ENCODE measurements at places on chromosomes 13 and 19. TPM values are rescaled to one million over a fixed set of nuclear protein-coding genes. Genes with fewer than 3 reads are reported as not detected.

DNA sequence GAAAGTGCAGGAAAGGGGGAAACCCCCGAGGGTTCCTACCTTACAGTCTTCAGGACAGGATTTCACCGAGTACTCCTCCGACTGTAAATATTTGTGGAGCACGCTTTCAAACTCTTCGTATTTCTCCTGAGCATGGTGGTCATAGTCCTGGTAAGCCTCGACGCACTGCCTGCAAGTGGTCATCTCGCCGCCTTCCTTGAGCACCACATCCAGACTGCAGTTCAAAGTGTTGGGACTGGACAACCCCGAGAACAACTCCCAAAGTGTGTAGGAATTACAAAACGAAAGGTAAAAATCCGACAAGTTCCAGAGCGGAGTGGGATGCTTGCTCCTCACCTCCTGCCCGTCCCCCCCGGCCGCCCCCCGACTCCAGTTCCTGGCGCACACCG, 349.7 kb downstream of the LIG4 start:
- DNase-seq, result no peak

GRCh38 chr19:56934438-56935090, 94.0 kb upstream of the PEG3 start:
- no peak for DNase-seq

DNA sequence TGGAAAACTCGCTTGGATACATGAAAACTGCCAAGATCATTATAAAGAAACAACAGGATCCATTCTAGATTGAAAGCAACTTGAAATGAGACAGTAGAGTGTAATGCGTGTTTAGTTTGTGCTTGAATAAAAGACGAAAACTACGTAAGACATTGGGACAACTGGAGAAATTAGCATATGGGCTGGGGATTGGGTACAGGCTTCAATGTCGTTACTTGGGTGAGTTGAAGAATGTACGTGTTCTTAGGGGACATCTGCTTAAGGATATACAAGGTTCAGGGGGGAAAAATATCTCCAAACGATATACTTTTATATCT, 471 bp upstream of the ERVK3-1 start:
- no peak for DNase-seq

DNA sequence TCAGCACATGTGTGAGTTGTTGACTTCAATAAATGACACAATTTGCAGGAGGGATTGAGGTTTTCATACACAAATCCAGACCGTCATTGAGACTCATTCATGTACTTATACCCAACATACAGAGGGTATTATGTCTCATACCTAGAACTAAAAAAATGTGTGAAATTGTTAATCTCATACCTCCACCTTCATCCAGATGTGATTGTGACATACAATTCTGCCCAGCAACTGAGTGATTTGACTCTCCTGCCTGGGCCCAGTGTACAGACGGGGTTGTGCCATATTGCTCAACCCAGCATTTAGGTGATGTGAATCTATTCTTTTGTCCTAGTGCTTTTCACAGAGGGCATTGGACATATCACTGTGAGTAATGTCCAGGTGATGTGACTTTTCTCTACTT, 12.6 kb upstream of the ZNF681 start:
- DNase-seq, result no peak

DNA sequence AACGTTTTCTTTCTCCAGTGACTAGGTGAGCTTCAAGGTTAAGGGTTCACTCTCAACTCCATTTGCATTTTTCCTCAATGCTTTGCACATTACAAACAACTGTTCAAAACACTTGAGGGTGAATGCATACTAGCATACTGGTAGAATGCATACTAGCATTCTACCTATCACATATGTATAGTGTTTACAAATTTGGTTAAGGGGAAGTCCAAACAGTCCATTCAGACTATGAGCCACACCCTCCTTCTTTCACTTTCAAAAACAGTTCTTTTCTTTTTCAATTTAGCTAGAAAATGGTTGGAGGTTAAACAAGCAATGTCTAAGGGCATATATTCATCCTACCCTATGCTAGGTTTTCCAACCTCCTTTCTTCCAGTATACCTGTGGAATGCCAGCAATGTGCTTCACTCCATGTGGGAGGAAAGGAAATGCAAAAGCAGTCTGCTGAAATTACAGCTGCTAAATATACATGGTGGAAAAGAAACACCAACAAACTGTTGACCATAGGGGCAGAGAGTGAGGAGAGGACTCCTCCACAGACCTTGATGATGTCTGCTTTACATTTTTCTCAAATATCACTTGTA, 102.6 kb downstream of the DOCK9 start:
- DNase-seq, result no peak

GRCh38 chr13:33745370-33746324, 72.3 kb upstream of the RFC3 start:
- no peak for DNase-seq

DNA sequence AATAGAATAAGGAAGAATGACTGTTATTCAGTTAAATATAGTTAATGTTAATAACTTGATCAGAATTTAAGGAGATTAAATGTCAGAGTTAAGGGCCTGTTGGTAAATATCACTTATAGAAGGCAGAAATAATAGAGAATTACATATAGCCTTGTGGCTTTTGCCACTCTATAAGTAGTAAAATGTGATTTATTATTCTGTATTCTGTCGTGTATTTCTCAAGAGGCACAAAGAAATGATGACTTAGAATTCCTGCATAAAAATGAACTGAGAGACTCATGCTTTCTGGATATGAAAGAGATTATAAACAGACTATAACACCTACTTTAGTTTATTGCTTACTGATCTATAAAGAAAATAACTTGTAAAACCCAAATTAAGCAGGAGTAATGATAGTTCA, 40.1 kb downstream of the GPC6 start:
- DNase-seq, result no peak

DNA sequence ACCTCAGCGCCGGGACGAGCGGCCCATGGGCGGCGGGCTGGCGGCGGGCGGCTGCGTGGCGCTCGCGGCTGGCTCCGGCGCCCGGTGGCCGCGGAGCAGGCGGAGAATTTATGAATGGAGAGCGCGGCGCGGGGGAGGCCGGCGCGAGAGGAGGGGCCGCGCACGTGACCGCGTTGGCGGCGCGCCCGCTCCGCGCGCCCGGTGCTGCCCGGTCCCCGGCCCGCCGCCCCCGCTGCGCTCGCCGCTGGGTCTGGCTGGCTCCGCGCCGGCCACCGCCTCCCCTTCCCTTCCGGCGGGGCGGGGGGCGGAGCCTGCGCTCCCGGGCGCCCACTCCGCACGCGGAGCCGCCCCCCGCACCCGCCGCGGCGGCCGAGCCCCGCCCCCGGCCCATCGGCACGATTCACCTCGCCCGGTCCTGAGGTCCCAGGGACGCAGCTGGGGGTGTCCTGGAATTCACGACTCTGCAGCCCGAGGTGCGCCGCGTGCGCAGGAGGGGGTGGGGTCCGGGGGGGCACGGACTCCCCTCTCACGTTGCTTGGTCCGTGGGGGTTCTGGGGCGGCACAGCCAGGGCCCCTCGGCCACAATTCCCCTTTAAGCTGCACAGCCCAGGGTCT, at the start of gene CBARP:
Gene CBARP, minus strand, starts transcription at position 252 of the 615 bp plus-strand sequence. CDS start 1,905 bp downstream, outside the sequence.
- DNase-seq, result no peak

GRCh38 chr13:35916146-35916545, 215.0 kb downstream of the DCLK1 start:
- DNase-seq, result no peak

DNA sequence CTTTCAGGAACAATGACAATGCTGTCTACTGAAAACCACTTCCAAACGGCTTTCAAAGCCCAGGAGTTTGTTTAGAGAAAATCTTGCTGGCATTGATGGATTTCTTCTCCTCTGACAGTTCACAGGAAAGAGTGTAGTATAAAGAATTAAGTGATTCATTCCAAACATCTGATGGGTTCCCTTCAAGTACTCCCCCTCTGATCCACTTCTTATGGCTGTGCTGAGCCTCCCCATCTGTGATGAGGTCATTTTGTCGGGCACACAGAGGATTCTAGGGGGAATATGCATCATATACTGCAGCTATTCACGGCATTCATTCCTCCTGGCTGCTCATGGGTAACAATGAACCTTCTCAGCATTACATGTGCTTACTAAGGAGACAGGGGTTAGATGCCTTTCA, 107.9 kb downstream of the RGCC start:
- DNase-seq, result peak; percentile 72

- no peak for DNase-seq
Measured at GRCh38 chr13:46639033-46639981, 86.3 kb downstream of the LRCH1 start.

GRCh38 chr13:81377921-81378320, 1037.0 kb upstream of the SPRY2 start:
- DNase-seq, result no peak

DNA sequence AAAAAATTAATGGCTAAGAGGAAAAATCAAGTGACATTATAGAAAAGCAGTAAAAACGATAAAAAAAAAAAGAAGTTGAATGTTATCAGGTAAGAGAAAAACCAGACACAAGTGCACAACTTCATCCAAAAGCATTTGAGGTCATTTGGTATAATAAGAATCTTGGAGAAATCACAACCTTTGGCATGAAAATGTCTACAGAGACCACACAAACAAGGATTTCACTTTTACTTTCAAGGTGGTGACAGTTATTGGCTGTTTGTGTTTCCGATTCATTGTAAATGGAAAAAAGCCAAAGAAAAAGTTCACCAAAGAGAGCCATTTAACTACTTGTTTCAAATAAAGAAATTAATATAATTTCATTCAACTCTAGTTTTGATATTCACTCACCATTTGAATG, 1193.5 kb downstream of the PCDH9 start:
- DNase-seq, result no peak

GRCh38 chr19:40163541-40164129, 27.6 kb upstream of the MAP3K10 start:
- no peak for DNase-seq

GRCh38 chr19:54380897-54381296, 16.2 kb upstream of the LAIR1 start:
- DNase-seq, result no peak

GRCh38 chr13:50535050-50535449, 308.4 kb downstream of the DLEU7 start:
- no peak for DNase-seq

GRCh38 chr19:41588497-41589209, 12.7 kb downstream of the CEACAM21 start:
- no peak for DNase-seq

- no peak for DNase-seq
Measured at GRCh38 chr19:41030651-41031050, 39.6 kb downstream of the CYP2B6 start.

DNA sequence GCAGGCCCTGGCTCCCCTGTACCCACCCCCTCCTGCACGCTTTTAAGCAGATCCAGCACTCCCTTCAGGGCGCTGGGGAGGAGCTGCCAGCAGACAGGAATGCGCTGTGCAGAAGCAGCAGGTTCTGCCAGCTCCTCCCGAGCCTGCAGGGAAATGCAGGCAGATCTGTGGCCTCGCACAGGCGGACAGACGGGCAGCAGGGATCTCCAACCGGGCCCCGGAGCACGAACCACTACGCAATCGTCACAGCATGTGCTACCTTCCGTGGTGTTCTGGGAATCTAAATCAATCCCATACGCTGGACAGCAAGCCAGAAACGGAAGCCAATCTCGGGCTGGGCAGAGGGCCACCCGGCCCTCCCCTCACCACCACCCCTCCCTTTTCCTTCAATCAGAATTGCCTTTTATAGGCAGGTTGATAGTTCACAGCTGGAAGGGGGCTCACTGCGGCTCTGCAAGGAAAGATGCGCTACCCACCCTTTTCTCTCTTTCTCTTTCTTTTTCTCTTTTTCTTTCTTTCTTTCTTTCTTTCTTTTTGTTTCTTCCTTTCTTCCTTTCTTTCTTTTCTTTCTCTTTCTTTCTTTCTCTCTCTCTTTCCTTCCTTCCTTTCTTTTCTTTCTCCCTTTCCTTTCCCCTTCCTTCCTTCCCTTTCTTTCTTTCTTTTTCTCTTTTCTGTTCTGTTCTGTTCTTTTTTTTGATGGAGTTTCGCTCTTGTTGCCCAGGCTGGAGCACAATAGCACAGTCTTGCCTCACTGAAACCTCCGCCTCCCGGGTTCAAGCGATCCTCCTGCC, 99.9 kb downstream of the GNG7 start:
- DNase-seq, result peak; percentile 86

DNA sequence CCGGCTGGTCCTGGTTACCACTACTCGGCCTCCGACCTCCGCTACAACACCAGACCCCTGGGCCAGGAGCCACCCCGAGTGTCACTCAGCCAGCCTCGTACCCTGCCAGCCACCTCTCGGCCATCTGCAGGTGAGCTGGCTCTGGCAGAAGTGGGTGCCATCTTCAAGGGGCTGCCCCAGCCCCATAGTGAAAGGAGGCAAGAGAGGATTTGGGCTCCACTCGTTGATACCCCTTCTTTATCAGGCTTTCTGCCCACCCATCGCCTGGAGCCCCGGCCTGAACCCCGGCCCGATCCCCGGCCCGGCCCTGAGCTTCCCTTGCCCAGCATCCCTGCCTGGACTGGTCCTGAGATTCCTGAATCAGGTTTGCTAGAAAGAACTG, 7.1 kb downstream of the LTBP4 start:
- no peak for DNase-seq

- DNase-seq, result no peak
Measured at GRCh38 chr13:46717275-46717674, 79.7 kb downstream of the ESD start.

DNA sequence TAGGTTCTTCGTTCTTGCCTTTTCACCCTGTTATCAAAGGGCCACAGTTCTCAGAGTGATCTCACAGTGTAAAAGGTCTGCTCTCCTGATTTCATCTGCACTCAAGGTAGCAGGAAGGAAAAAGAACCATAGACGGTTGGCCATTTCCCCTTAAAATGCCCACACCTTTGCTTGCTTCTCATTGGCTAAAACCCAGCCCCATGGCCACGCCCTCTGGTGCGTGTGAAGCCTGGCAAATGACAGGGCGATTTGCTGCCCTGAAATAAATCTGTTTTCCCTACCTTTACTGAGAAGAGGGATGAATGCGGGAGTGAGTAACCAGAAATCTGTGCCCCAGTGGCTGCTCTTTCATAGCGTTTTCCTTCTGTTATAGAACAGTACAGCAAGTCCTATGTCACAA, 269.3 kb downstream of the POU4F1 start:
- no peak for DNase-seq

DNA sequence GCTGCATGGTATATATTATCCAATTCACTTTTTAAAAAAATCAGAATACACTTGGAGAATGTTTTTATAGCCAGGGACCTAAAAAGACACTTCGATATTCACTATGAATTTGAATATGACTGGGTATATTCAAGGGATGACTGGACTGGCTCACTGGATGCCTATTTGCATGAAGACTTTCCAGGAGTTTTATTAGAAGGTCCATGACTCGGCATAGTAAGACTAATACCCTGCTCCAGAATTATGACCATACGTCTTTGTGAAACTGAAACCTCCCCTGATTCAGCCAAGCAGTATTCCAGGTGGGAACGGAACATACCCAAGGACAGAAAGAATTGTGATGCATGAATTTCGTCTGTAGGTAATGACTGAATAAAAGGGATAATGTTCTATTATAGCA, 3.9 kb upstream of the FAM216B start:
- no peak for DNase-seq

IL27RA gene
- 4.7 TPM for total RNA-seq

CCDC122 gene
- 2.8 TPM for total RNA-seq

FAM83E gene
- total RNA-seq, result 2.0 TPM

PLA2G4C gene
- total RNA-seq, result 5.9 TPM

COPE gene
- total RNA-seq, result 54.6 TPM

SIGLEC8 gene
- 0.59 TPM for total RNA-seq

ZNF497 gene
- total RNA-seq, result 1.6 TPM
